ENCODE measurements at places on chromosomes 6 and 20. TPM values are rescaled to one million over a fixed set of nuclear protein-coding genes. Genes with fewer than 3 reads are reported as not detected.

The TP53TG5 gene
- polyA plus RNA-seq, result 0.56 TPM

The SPTLC3 gene
- polyA plus RNA-seq, result not detected

The PHACTR3 gene
- polyA plus RNA-seq, result not detected

The DDX39B gene
- polyA plus RNA-seq, result 111 TPM

The PRSS16 gene
- 1.7 TPM for polyA plus RNA-seq

The REM1 gene
- polyA plus RNA-seq, result not detected

The DEFB127 gene
- polyA plus RNA-seq, result not detected

The TREML2 gene
- polyA plus RNA-seq, result 0.64 TPM

The BANF2 gene
- polyA plus RNA-seq, result not detected

The GPLD1 gene
- 0.41 TPM for polyA plus RNA-seq

The MAP1LC3A gene
- 6.0 TPM for polyA plus RNA-seq

The SLC32A1 gene
- not detected for polyA plus RNA-seq

The SNX9 gene
- 18.7 TPM for polyA plus RNA-seq

The DEFB124 gene
- not detected for polyA plus RNA-seq

The CRIP3 gene
- polyA plus RNA-seq, result not detected

The MCM8 gene
- 1.7 TPM for polyA plus RNA-seq

- no peak overlapping the region for H3K4me3 ChIP-seq
- H3K27me3 ChIP-seq, result no peaks in the 10 kb centered on the region
- no peaks in the 10 kb centered on the region for H3K36me3 ChIP-seq
- H3K27ac ChIP-seq, result no peak overlapping the region
Observed at GRCh38 chr20:12098421-12098820, 180.7 kb downstream of the BTBD3 start.

DNA sequence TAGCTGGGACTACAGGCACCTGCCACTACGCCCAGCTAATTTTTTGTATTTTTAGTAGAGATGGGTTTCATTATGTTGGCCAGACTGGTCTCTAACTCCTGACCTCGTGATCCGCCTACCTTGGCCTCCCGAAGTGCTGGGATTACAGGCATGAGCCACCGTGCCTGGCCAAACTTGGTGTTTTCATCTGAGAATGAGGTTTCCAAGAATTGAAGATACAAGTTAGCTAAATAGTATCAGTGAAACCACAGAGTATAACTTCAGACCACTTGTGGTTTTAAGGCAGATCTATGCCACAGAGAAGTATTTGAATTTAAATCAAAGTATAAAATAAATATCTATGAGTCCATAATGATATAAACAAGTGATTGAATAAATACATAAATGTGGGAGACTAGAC, 70.1 kb downstream of the SLC16A10 start:
- no peaks in the 10 kb centered on the region for H3K36me3 ChIP-seq
- H3K27ac ChIP-seq, result peak overlapping the region; percentile 41
- no peaks in the 10 kb centered on the region for H3K27me3 ChIP-seq
- H3K4me1 ChIP-seq, result peaks cover 27% of the 10 kb centered on the region
- peak overlapping the region; percentile 41 for H3K4me3 ChIP-seq

DNA sequence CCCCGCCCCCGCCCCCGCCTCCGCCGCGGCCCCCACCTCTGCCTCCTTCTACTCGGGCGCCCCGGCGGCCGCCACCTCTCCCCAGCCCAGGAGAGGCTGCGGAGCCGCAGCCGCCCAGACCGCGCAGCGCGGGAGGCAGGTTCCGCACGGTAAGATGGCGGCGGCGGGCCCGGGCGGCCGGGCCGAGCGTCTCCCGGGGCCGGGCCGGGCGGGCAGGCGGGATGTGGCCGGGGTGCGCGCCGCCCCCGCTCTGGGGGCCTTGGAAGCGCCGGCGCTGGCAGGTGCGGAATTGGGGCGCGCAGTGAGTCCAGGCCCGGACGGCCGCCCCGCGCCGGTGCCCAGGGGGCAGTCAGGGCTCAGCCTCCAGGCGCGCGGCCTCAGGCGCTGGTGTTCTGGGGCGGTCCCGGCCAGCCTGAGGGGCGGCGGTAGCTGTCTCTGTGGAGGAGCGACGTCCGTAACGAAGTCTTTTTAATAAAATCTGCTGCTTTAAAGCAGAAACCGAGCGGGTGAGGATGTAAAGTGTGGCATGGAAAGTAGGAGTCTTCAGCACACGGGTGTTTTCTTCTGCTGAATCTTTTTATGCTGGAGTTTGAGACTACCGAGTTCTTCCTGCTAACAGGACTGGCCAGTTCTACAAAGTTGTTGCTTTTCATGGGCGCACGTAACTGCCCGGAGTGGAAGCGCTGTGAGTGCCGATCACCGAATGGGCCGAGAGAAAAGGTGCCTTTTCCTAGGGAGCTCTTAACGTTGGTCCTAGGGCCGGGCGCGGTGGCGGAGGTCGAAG, at the start of gene GID8:
Gene GID8 (plus strand): TSS at position 43 of the 784 bp plus-strand sequence. CDS start 3,356 bp downstream, outside the sequence.
- no peak for DNase-seq
- H3K27me3 ChIP-seq, result no peaks in the 10 kb centered on the region
- peak within 1 kb of the TSS; percentile 81 for H3K27ac ChIP-seq
- peak within 1 kb of the TSS; percentile 93 for H3K4me3 ChIP-seq
- H3K4me1 ChIP-seq, result peaks cover 45% of the 10 kb centered on the region
- peaks cover 20% of the 10 kb centered on the region for H3K36me3 ChIP-seq

DNA sequence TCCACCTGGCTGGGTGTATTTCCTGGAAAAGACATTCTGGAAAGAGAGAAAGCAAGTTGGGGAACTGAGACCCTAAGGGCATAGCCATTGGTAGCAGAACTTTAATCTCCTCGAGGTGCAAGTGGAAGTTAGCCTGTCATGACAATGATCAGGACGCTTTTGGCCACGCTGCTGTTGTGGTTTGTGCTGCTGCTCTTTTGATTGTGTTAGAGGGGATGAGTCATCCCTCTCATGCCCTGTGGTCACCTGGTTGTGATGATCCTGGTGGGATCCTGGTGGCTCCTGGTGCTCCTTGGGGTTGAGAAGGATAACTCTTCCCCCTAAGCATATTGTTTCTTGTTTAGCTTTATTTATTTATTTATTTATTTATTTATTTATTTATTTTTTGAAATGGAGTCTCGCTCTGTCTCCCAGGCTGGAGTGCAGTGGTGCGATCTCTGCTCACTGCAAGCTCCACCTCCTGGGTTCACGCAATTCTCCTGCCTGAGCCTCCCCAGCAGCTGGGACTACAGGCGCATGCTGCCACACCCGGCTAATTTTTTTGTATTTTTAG, 350.3 kb downstream of the KIF16B start:
- H3K27ac ChIP-seq, result no peak overlapping the region
- no peaks in the 10 kb centered on the region for H3K27me3 ChIP-seq
- H3K4me1 ChIP-seq, result no peaks in the 10 kb centered on the region

DNA sequence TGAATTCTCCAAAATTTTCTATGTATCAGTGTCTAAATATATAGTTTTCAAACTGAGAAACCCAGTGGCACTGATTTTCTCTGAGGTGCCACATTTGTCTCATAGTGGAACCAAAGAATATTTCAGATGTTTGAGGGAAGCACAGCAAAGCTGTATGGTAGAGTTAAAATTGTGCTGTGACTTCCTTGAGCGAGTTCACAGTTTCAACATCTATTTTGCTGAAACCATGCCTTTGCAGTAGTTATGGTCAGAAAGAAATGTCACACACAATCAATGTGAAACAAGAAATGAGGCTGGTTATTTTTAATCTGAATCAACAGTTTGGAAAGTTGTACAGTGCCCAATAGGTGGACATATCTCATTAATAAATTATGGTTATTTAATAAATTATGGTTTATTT, 394.0 kb upstream of the SPTLC3 start:
- H3K4me1 ChIP-seq, result no peaks in the 10 kb centered on the region
- H3K4me3 ChIP-seq, result no peak overlapping the region
- H3K27ac ChIP-seq, result no peak overlapping the region
- DNase-seq, result no peak
- no peaks in the 10 kb centered on the region for H3K36me3 ChIP-seq

DNA sequence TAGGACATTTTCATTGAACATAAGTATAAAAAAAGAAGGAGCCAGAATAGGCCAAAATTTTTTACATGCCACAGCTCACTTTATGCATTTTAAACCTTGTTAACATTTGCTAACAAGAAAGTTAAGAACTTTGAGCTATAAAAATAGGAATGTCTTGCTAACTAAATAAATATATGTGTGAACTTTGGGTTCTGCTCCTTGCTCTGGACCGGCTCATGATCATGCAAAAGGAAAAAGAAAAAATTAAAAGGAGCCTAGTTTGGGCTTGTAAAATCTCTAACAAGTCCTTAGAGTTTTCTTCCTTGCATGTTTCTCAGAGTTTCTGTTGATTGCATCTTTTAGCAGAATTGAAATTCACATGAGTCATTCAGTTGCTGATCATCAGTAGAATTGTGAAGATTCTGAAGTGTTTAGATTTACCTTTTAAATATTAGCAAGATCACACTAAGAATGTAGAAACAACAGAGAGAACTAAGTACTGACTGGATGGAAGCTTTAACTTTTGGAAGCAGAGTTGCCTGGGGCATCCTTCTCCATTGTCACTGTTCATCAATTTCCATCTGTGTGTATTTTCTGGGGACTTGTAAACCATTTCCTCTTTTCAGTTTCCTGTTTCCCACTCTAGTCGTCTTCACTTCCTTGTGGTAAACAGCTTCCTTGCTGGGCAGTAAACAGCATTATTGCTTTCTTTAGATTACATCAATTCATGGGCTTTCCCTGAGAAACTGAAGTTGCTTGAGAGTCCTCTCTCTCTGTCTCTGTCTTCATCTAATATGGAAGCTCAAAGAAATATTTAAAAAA, 458.4 kb upstream of the BTBD3 start:
- no peak overlapping the region for H3K27ac ChIP-seq
- H3K4me1 ChIP-seq, result no peaks in the 10 kb centered on the region
- no peak for DNase-seq
- H3K27me3 ChIP-seq, result no peaks in the 10 kb centered on the region
- H3K36me3 ChIP-seq, result no peaks in the 10 kb centered on the region

DNA sequence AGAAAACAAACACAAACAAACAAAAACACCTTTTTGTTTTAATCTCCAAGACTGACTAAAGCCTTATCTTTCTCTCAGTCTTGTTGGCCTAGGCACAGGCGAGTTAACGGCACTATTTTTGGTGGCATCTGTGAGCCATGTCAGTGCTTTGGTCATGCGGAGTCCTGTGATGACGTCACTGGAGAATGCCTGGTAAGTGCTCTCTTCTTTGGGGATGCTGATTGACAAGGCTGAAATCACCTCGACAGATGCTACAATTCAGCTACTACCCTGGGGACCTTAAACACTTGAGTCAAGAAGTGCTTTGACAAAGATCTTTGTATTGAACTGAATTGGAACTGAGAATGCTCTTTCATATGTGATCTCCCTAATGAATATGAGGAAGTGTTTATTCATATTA, 384.1 kb downstream of the LAMA2 start:
- no peaks in the 10 kb centered on the region for H3K36me3 ChIP-seq
- H3K4me1 ChIP-seq, result no peaks in the 10 kb centered on the region
- H3K27ac ChIP-seq, result no peak overlapping the region
- no peak for DNase-seq
- H3K4me3 ChIP-seq, result no peak overlapping the region

DNA sequence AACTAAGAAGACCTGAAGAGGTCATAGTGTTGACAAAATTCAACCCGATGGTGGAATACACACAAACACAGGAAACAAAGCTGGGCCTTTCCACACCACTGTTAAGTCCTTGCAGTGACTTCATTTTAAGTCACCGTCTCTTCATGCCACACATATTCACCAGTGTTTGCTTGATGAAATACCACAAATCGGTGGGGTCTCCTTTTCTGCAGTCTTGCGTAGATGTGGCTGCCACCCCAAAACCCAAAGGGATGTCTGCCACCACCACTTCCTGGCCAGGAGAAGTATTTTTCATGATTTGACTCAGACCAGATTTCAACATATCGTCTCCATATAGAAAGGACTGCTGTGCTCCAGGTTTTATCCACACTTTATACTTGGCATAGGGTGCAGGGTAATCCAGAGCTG, 11.0 kb upstream of the COL10A1 start:
- no peak overlapping the region for H3K27ac ChIP-seq
- no peak overlapping the region for H3K4me3 ChIP-seq
- H3K27me3 ChIP-seq, result no peaks in the 10 kb centered on the region
- DNase-seq, result peak; percentile 41
- peaks cover 3% of the 10 kb centered on the region for H3K36me3 ChIP-seq
- H3K4me1 ChIP-seq, result no peaks in the 10 kb centered on the region

DNA sequence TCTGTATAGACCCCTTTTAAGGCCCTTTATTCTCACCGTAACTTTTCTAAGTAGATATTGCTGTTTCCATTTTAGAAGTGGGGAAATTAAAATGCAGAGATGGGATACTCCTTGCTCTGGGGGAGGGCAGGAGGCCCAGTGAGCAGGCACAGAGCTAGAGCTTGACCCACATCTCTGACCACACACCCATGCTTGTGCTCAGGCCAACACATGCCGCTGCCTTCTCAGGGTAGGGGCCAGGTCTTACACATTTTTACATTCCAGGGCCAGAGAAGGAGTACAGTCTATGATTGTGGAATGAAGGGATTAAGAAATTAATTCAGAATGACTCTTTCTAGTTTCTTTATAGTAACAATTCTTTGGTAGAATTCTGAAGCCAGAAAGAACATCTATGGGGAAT, 104.8 kb downstream of the SOBP start:
- H3K4me1 ChIP-seq, result no peaks in the 10 kb centered on the region
- no peak overlapping the region for H3K27ac ChIP-seq
- no peaks in the 10 kb centered on the region for H3K36me3 ChIP-seq
- DNase-seq, result no peak
- no peak overlapping the region for H3K4me3 ChIP-seq

- no peak for DNase-seq
- no peak overlapping the region for H3K27ac ChIP-seq
Observed at GRCh38 chr6:40722553-40723258, 135.5 kb upstream of the LRFN2 start.

- no peak overlapping the region for H3K27ac ChIP-seq
- no peak overlapping the region for H3K4me3 ChIP-seq
- DNase-seq, result no peak
- H3K36me3 ChIP-seq, result no peaks in the 10 kb centered on the region
Observed at GRCh38 chr20:38404016-38404415, 31.1 kb downstream of the SNHG17 start.

DNA sequence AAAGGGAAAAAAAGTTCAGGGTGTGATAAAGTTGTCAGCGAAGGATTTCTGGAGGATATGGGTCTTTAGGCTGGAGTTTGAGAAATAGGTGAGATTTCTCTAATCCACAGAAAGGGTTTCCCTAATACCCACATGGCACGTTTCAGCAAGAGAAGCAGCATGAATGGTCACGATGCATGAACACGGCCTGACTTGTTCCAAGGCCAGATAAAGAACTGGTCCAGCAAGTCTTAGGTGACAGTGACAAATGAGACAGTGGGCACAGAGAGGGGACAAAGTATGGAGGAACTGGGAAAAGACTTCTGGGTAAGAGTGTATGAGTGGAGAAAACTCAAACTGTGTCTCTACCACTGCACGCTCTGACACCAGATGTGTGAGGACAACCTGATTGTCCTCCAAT, 262.0 kb upstream of the FOXQ1 start:
- H3K4me3 ChIP-seq, result no peak overlapping the region
- H3K27me3 ChIP-seq, result no peaks in the 10 kb centered on the region
- no peak overlapping the region for H3K27ac ChIP-seq
- no peak for DNase-seq
- no peaks in the 10 kb centered on the region for H3K36me3 ChIP-seq

- no peaks in the 10 kb centered on the region for H3K36me3 ChIP-seq
- H3K4me1 ChIP-seq, result no peaks in the 10 kb centered on the region
- DNase-seq, result no peak
- no peak overlapping the region for H3K4me3 ChIP-seq
- H3K27me3 ChIP-seq, result no peaks in the 10 kb centered on the region
- no peak overlapping the region for H3K27ac ChIP-seq
Observed at GRCh38 chr6:88680654-88681053, 282.8 kb downstream of the RNGTT start.

All from CD4-positive, CD25-positive, alpha-beta regulatory T cell (primary cell).